ENCODE measurements at places on chromosomes 4 and X.

- DNase-seq: no peak
Observed at GRCh38 chr4:5964030-5964429, 54.2 kb downstream of the C4orf50 start.

GRCh38 chr4:82235346-82235745, 138.4 kb downstream of the HNRNPD start:
- no peak for DNase-seq

GRCh38 chr4:145589916-145590702, 29.1 kb upstream of the MMAA start:
- DNase-seq: no peak

DNA sequence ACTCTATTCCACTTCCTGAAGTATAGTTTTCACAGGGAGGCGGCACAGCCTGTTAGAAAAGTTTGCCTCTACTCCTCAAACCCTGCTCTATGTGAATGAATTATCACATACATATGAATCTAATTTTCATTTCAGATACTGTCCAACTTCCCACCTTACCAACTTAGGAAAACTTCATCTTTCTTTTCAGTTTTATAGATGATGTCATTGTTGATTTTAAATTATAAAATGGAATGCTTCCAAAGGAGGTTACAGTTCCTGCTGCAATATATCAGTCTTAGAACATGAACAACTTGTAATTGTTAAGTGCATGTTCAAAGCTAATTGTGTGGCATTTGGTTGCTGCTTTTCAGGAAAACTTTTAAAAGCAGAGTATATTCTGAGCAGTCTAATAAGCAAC, 92.4 kb downstream of the NEUROG2 start:
- DNase-seq: no peak

GRCh38 chr4:171517883-171518282, 295.3 kb upstream of the GALNTL6 start:
- no peak for DNase-seq

GRCh38 chr4:183503497-183504063, 1.3 kb upstream of the ING2 start:
- DNase-seq: no peak

GRCh38 chrX:859329-859728, 228.7 kb downstream of the SHOX start:
- DNase-seq: no peak

DNA sequence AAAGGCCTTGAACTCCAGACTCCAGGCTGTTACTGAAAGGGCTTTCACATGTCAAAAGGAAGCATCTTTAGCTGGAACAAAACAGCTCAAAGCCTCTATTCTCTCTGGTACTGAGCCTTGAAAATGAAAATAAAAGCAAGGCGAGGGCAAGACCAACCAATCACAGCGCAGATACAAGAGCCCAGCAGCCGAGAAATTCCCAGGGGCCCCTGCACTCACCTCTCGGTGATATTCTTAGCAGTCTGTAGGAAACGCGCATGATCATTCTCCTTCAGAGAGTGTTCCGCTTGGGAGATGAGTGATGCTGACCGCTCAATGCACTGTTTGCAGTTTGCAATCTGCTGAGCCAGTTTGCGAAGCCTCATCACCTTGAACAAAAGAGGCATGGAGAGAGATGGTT, 138.1 kb downstream of the MID1 start:
- no peak for DNase-seq

DNA sequence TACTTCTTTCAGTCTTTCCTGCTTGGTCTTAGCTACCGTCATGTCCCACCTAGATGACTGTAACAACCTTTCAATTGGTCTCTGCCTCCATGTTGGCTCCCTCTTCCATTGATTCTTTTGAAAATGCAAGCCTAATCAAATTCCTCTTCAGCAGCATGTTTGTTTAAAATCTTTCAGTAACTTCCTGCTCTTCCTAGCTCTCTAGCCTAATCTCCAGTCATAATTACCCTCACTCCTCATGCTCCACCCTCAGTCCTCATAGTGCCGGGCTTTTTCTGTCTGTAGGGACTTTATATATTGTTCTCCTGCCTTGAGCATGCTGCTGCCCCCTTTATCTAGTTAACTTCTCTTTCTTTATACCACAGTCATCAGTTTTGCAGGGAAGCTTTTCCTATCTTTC, 12.1 kb downstream of the SNX25 start:
- DNase-seq: no peak

GRCh38 chr4:79413886-79414285, 5.9 kb upstream of the GK2 start:
- no peak for DNase-seq

DNA sequence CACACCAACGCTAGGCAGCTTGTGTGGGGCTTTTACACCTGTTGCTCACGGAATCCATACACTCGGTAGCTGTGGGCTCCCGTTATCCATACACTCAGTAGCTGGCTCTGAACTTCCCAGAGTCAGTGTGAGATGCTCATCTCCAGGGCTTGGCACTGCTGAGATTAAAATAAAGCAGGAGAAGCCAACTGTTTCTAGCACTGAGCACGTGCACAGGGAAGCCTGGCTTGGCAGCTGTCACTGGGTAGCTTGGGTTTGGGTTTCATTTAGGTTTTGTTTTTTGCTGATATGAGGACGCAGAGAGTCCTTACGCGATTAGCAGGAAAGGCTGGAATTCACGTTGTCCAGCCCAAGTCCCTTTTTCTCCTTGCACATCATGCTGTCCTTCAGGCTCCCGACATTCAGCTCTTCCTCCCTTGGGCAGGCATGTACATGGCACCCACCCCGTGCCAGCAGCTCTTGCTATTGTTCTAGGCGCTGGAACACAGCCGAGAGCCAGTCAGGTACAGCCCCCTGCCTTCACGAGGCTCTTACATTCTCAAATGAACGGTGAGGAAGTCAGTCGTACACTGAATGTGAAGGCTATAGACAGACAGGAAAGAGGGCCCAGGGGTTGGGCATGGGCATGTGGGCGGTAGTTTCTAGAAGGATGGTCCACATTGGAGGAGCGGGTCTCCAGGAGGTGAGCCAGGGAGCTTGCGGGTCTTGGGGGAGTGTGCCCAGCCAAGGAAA, 25.9 kb downstream of the NSG1 start:
- no peak for DNase-seq

DNA sequence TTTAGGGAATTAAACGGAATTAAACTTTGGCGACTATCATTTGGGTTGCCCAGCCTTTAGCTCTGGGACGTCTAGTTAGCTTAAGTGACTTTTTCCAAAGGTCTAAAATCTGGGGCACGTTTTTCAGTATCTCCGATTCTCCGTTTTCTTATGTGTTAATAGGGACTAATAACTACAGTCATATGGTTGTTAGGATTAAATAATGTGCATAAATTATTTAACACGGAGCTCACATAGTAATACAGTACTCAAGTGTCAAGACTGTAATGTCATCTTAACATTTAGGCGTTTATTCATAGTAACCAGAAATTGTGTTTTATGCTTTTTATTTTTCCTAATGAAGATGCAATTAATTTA, 466 bp upstream of the CCNA2 start:
- no peak for DNase-seq

DNA sequence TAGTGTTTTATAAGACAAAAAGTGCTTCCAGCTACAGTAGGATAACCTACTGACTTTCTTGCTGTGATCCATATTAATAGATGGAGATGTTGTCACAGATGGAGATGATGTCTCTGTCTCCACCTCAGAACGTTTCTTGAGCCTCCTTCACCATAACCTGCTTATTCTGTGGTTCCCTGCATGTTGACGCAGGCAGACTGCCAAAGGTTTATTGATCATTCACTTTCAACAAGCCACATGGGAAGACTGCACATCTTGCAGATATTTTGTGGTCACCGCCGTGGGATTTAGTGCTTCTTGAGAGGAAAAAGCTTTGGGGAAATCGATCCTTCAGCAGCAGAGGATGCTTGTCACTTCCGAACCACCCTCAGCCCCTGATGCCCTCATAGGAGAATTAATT, 943.0 kb upstream of the PRKX start:
- no peak for DNase-seq

GRCh38 chrX:148865277-148866210, 365.1 kb downstream of the AFF2 start:
- DNase-seq: no peak

DNA sequence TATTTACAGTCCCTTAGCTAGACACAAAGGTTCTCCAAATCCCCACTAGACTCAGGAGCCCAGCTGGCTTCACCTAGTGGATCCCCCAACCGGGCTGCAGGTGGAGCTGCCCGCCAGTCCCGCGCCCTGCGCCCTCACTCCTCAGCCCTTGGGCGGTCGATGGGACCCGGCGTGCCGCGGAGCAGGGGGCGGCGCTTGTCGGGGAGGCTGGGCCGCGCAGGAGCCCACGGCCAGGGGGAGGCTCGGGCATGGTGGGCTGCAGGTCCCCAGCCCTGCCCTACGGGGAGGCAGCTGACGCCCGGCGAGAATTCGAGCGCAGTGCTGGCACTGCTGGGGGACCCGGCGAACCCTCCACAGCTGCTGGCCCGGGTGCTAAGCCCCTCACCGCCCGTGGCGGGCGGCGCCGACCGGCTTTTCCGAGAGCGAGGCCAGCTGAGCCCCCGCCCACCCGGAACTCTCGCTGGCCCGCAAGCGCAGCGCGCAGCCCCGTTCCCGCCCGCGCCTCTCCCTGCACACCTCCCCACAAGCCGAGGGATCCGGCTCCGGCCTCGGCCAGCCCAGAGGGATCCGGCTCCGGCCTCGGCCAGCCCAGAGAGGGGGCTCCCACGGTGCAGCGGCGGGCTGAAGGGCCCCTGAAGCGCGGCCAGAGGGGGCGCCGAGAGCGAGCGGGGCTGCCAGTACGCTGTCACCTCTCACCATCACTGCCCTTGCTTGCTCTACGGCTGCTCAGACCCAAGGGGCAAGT, 39.4 kb downstream of the WFS1 start:
- DNase-seq: no peak

GRCh38 chr4:139795527-139796314, 130.1 kb downstream of the MGST2 start:
- no peak for DNase-seq

- no peak for DNase-seq
Observed at GRCh38 chr4:177125656-177126055, 184.0 kb upstream of the NEIL3 start.

- no peak for DNase-seq
Observed at GRCh38 chr4:7857238-7857701, 82.4 kb downstream of the AFAP1 start.

DNA sequence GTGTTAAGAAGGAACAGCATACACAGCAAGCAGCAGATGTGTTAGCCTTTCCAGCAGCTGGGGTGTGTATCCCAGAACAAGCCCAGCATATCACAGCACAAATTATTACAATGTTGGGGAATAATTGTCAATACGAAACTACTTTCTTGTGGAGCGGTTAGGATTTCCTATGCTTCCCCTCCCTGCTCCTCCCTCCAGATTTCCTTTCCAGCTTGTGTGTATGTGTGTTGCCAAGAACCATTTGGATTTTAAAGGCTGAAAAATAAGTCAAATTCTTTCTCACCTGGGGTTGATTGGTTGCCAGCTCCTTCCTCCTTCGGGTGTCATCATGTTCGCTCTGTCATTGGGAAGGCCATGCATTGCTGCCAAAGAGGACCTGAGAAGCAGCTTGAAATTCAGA, 178.2 kb upstream of the FRMPD4 start:
- no peak for DNase-seq

GRCh38 chr4:117429061-117429460, 343.7 kb upstream of the TRAM1L1 start:
- no peak for DNase-seq

- no peak for DNase-seq
Observed at GRCh38 chr4:119041951-119042560, 93.6 kb upstream of the MYOZ2 start.

- no peak for DNase-seq
Observed at GRCh38 chr4:78136109-78137081, 79.3 kb downstream of the FRAS1 start.

DNA sequence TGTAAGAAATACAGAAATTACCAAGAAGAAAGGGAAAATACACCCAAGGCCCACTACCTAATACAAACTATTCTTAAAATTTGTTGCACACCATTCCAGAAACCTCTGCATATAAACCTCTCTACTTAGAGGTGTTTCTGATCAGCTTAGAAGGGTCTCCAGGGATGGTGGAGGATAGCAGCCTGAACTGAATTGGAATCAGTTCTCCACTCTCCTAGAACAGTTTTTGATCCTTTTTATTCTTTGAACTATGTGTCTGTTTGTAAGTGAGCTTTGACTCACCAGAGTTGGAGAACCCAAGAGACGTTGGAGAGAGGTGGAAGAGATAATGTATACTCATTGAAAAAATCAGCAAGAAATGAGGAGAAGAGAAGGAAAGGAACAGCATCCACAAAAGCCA, 96.6 kb upstream of the OTUD4 start:
- DNase-seq: no peak

DNA sequence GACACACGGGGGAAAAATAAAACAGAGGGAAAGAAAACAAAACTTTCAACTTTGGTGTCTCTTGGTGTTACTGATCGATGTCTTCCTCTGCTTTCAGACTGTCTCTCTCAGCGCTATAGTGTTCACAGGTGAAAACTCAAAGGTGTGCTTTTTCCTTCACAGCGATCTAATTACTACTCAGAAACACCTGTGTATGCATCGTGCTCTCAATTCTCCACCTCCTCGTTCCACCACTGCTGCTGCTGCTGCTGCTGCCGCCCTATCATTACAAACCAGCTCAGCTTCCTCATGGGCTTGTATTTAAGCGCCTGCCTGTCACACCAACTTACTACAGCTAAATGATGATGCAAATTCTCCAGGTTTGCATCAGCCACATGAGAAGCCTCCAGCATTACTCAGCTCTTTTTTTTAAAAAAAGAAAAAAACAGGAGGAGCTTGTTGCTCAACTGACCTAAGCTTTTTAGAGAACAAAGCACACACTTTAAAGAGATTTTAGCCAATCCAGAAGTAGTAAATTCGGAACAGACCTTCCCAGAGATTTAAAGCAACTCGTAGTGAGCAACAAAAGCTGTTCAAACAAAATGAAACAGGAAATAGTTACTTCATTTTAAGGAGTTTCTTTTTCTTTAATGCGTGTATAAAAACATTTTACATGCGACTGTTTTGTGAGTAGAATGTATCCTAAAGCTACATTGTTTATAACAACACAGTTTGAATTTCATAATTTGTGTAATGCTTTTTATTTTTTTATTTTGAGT, at the start of gene SLC7A11:
TSS of gene SLC7A11 (minus strand) at position 274 of the 758 bp plus-strand sequence. CDS start 280 bp downstream, outside the sequence.
- no peak for DNase-seq

- DNase-seq: no peak
Observed at GRCh38 chrX:31199840-31200114, 127.9 kb upstream of the FTHL17 start.

- no peak for DNase-seq
Observed at GRCh38 chrX:150028692-150029091, 90.4 kb upstream of the EOLA2 start.

GRCh38 chr4:140223056-140223810, 69.2 kb upstream of the MAML3 start:
- no peak for DNase-seq

- no peak for DNase-seq
Observed at GRCh38 chr4:73725985-73726384, 14.4 kb upstream of the CXCL8 start.

- no peak for DNase-seq
Observed at GRCh38 chrX:13923845-13924244, 105.8 kb downstream of the GEMIN8 start.

DNA sequence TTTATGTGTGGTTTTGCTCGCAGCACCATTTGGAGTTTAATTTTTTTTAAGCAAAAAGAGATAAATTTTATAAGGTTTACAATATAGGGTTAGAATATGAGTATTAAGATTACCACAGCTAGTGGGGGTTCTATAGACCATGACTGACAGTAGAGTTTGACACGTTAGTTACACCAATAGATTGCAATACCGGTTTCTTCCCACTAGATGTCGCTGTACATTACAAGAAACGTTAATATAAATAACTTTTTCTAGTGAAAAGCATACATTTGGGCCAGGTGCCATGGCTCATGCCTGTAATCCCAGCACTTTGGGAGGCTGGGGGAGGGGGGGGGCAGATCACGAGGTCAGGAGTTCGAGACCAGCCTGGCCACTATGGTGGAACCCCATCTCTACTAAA, 433.6 kb downstream of the MAGEB5 start:
- DNase-seq: no peak
